Retinal pigment epithelial cell (primary cell): ENCODE measurements at places on chromosomes 16 and 17.

DNA sequence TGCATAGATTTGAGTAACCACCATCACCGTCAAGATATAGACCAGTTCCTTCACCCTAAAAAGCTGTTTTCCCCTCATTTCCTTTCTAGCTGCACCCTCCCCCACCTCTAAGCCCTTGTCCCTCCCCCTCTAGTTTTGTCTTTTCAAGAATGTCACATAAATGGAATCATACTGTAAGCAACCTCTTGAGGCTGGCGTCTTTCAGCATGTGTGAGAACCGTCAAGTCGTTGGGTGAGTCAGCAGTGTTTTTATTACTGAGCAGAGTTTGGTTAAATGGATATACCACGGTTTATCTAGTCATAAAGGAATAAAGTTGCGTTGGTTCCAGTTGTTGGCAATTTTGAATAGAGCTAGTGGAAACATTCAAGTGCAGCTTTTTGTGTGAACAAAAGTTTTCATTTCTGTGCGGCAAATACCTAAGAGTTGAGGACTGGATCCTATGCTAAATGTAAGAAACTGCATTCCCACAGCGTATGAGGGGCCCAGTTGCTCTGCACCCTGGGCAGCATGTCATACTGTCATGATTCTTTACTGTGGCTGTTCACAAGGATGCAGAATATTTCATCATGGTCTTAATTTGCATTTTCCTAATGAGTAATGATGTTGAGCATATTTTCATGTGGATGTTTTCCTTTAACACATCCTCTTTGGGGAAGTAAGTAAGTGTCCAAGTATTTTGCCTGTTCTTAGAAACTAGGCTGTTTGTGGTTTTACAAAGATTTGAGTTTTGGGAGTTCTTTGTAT, 264.3 kb downstream of the CPPED1 start:
- DNase-seq = no peak

- DNase-seq = no peak
Observed at GRCh38 chr16:84086341-84086740, 30.4 kb downstream of the MBTPS1 start.

DNA sequence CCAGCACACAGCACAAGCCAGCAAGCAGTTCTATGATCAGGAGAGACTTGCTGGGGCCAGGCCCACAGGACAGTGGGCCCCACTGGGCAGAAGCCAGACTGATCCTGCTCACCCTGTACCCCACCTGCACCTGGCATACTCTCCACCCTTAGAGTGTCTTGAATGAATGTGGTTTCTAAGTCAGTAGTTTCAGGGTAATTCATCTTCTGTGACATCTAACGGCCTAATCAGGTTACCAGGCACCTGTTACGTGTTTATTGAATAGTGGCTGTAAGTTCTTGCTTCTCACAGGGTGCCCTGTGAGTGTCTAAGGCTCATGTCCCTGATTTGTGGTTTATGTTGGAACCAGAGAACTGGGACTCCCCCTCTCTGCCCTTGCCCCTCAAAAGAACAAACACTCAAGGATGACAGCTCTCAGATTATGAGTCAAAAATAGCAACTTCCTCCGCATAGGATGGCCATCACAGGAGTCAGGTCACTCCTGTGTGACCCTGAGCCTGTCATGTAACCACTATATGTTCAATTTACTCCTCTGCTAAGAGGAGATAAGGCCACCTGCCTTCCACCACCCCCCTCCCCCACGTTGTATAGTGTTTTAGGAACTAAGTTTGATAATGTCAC, 7.0 kb upstream of the OR2C1 start:
- no peak for DNase-seq

- no peak for DNase-seq
Observed at GRCh38 chr17:76572201-76572910, 13.3 kb downstream of the ST6GALNAC2 start.

DNA sequence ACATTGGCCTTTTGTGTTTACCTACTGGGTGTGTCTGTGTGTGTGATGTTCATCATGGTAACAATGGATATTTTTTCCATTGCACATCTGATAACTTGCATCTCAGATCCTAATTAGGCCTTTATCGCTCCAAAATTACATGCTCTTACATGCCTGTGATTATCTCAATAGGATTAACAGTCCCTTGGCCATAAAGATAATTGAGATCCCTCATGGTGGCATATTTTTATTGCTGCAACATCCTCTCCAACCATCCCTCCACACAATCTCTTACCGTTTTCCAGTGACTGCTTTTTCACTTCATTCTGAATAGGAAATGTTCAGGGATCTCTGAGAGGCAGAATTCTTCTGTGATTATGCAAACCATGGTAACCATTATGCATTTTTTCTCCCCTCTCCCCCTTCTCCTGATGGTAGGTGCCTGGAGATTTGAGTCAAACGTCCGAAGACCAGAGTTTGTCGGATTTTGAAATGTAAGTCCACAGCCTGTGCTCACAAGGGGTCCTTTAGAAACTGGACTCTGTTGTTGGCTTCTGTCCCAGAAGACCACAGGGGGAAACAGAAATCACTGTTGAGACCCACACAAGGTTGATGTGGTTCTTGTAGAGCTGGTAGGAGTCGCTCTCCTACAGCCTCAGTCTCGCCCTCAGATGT, 405.5 kb downstream of the CPPED1 start:
- no peak for DNase-seq

DNA sequence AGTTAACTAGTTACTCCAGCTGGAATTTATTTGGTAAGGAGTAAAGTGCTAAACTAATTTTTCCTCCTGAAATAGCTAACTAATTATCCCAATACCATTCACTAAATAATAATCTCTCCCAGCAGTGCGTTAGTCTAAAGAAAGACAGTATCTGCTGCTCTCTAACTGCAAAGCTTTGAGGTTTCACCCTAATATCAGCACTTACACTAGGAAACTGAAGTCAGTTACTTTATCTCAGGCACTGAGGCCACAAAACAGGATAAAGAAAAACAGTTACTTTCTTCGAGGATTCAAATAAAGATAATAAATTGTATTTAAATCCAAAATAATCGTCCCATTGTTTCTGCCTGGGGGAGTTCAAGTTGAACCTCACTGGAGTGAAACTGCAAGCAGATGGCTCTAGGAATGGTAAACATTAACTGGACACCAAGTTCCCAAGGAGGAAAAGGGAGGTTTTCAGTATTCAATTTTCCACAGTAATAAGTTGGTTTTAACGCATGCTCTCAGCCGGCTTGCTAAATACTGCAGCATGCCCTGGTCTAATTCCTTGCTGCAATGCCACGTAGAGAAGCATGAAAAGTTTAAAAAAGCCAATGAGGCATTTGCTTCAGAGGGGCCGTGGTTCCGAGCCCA, 20.0 kb upstream of the FOXJ1 start:
- DNase-seq = no peak

DNA sequence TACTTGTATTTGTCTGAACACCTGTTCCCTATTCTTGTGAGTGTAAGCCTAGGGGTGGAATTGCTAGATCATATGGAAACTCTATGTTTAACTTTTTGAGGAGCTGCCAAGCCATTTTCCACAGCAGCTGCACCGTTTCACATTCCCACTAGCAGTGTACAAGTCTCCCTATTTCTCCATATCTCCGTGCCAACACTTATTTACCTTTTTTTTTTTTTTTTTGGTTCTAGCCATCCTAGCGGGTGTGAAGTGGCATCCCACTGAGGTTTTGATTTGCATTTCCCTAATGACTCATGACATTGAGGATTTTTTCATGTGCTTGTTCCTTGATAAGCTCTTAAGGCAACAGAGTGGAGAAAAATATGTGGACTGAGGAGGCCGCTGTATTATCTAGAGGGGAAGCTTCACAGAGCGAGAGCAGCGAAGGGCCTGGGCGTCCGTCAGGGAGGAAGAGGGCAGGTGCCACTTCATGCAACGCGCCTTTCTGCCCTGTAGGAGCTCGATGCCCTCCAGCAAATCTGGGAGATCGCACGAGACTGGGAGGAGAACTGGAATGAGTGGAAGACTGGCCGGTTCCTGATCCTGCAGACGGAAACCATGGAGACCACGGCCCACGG, 50.0 kb downstream of the DNAH2 start:
- no peak for DNase-seq

DNA sequence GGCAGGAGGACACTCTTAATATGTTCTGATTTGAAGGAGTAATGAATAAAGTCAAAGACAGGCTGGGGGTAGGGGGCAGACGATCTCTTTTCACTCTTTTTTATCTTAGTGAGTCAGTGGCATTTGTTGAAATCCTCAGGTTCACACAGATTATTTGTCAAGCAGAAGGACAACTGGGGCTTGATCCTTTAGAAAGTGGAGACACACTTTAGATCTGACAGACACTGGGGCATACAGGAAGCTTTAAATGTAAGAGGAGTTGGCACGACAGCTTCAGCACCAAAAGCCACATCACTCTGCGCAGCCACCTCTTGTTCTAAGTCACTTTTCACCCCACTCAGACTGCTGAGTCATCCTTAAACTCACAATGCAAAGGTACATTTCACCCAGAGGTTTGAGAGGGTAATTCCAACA, 121.5 kb downstream of the STXBP4 start:
- DNase-seq = no peak

GRCh38 chr17:78291944-78292910, 60.8 kb downstream of the TMEM235 start:
- no peak for DNase-seq

DNA sequence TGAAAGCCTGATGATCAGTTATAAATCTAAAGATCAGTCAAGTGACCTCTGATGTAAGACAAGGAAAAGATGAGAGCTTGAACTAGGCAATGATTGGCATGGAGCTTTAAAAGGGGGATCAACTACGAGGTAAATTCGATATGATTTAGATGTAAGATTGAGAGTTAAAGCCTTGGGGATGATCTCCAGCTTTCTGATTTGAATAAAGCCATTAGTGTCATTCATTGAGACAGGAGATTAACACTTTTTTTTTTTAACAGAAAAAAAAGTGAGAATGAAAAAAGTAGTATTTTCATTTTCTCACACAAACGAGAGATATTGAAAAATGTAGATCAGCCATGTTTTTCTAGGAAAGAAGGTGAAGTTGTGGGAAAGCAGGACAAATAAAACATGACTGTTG, 225.4 kb downstream of the CNTNAP4 start:
- no peak for DNase-seq

DNA sequence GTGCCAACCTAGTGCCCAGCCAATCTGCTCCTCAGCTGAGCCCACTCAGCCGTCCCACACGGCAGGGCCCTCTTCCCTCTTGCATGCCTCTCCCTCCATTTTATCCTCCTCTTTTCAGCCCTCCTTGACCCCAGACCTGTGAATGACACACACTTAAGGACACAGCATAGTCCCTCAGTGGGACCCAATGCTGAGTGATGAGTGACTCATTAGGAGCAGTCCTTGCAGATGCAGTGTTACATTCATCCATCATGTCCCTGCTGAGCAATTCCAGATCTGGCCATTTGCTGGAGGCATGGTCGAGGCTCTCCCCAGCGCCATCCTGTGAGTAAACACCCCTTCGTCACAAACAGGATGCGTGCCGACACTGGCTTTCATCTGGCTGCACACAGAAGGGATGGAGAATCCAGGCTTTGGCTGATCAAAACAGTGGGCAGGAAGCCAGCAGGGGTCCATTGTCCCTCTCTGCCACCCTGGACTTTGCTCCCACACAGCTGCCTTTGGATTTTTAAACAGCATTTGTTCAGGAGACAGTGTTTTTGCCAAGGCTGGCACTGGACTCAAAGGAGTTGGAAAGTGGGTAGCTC, 122.6 kb downstream of the AXIN2 start:
- no peak for DNase-seq
